ENCODE measurements at places on chromosomes 5 and 9.

DNA sequence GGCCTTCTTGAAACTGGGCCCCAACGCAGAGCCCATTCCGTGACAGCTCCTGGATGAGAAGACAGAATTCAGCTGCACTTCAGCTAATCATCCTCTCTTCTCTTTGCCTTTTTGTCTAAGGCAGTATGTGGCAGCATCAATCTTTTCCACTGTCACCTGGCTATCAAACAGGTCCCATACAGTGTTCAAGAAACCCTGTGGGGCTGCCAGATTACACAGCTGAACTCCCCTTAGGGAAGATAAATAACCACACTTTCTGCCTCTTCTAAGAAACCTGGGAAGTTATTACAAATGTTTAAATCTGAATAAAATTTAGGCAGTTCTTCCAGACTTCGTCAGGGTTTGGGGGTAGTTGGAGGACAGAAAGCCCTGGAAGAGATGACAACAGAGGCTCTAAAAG lies 61.0 kb downstream of the SPEF2 start:
- DNase-seq = no peak

GRCh38 chr5:105587963-105588662 lies 2025.5 kb upstream of the NUDT12 start:
- DNase-seq = no peak

DNA sequence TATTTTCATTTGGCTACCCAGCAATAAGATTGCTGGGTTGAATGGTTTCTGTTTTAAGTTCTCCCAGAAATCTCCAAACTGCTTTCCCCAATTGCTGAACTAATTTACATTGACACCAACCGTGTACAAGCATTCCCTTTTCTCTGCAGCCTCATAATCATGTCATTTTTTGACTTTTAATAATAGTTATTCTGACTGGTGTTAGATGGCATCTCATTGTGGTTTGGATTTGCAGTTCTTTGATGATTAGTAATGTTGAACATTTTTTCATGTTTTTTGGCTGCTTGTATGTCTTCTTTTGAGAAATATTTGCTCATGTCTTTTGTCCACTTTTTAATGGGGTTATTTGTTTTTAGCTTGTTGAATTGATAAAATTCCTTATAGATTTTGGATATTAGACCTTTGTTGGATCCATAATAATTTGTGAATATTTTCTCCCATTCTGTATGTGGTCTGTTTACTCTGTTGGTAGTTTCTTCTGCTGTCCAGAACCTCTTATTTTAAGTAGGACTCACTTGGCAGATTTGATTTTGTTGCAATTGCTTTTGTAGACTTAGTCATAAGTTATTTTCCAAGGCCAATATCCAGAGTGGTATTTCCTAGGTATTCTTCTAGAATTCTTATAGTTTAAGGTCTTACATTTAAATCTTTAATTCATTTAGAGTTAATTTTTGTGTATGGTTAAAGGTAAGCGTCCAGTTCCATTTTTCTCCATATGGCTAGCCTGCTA lies 793.7 kb downstream of the BRINP1 start:
- DNase-seq = no peak

DNA sequence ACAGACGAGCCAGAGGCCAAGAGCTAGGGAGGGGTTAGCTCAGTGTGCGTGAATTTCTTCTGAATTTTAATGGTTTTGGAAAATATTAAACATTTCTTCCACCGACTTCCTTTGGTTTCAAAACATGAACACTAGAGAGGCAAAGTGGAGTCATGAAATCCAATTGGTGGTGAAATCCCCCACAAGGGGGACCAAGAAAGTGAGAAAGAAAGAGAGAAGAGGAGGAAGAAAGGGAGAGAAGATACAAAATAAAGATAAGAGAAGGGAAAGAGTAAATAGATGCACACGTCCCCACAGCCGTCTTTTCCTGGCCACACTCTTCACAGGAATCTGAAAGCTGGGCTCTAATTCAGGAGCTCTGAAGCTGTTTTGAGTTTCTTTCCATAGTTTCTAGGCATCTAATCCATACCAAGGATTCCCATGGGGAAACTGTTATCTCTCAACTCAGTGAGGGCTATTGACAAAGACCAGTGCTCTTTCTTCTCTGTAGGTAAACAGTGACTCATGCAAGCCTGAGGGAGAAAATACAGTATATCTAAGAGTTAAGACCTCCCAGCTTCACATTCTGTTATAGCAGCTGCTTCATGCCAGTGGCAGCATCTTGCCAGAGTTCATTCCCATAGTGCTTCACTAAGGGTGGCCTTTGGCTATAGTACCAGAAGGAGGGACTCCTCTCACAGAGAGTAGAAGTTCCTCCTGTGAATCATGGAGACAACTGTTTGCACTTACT lies 115.8 kb upstream of the LIFR start:
- peak; percentile 30 for DNase-seq
